Calu3 (cell line): ENCODE measurements at places on chromosomes 2 and 18. TPM values are rescaled to one million over a fixed set of nuclear protein-coding genes. Genes with fewer than 3 reads are reported as not detected.

- no peak for DNase-seq
These were observed 415.3 kb downstream of the HRH4 start for GRCh38 chr18:24875777-24876176.

DNA sequence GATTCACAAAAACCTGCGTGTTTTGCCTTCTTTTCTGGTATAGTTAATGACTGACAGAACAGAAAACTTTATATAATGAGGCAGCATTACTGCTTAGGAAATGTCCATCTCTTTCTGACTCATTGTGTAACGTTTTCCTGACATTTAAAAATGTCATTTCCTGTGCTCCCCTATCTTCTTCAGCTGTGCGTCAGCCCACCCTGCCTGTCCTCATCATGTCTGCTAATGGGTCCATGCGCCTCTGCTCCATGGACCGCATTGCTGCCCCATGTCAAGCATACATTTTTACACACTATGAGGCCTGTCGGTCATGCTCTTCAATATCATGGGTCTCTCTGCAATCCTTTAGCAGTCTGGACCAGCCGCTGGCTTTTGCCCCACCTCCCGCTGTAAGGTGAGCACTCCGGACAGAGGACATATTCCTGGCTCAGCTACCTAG is 234.3 kb downstream of the CDCA7 start:
- DNase-seq = peak; percentile 8

GRCh38 chr2:178482437-178482836 is 2.2 kb downstream of the PLEKHA3 start:
- no peak for DNase-seq

DNA sequence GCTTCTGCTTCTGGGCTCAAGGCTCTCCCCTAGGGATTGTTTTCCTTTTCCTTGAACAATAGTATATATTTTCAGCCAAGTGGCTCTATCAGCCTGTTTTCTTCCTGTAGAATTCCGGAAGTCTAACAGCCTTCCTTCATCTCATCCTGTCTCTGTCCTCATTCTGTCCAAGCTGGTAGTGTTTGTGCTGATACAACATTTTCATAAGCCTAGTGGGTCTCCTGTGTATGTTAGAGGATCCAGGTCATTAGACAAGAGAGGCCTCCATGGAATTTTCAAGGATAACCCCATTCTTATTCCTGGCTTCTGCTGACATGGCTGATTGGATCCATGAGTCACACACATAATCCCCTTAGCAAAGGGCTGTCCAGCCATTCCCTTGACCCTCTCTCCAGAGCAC is 467.6 kb downstream of the PTPRM start:
- DNase-seq = no peak

- no peak for DNase-seq
These were observed 45.7 kb downstream of the IMPA2 start for GRCh38 chr18:12027046-12027445.

- DNase-seq = no peak
These were observed 31.3 kb downstream of the HS1BP3 start for GRCh38 chr2:20619624-20620024.

DNA sequence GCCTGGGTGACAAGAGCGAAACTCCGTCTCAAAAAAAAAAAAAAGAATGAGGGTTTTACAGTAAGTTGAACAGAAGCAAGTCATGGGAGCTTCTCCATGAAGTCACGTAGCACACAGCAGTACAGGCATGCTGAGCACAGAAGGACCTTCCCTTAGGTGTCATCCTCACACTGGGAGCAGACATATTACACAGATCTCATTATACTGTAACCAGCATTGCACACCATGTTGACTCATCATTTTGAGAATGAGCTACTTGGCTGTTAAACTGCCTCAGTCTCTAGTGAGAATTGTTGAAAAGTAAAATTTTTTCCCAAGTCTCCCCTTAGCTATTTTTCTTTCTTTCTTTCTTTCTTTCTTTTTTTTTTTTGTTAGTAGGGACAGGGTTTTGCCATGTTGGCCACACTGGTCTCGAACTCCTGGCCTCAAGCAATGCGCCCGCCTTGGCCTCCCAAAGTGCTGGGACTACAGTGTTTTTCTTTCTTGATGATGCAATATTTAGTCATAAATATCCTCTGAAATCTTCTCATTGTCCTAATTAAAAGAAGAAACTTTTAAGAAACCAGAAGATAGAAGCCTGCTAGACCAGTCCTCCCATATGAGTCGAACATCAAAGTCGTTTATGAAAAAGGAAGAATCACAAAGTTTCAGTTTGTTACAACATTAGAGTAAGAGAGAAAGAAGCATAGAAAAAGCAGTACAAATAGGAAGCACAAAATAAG is 37.9 kb upstream of the PPP1CB start:
- no peak for DNase-seq

DNA sequence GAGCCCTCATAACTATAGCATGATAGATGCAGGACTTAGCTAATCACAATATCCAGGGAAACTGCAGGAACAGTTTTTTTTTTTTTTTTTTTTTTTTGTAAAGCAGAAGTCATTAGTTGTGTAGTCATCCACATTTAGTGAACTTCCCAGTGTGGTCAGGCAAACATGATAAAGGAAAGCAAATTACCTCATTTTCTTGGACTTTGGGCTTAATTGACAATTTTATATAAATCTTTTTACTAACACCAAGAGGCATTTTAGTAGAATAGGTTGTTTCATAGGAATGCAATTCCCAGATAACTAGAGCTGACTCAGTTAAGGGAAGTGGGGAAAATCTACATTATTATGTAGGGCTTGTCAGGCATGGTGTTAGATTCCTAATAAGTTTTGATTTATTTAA is 142.7 kb upstream of the GCFC2 start:
- DNase-seq = no peak

GRCh38 chr2:203533676-203534591 is 1.2 kb downstream of the RAPH1 start:
- DNase-seq = no peak

- no peak for DNase-seq
These were observed 27.4 kb upstream of the MRO start for GRCh38 chr18:50847192-50847591.

GRCh38 chr2:61536180-61536571 is 2.0 kb downstream of the XPO1 start:
- no peak for DNase-seq

DNA sequence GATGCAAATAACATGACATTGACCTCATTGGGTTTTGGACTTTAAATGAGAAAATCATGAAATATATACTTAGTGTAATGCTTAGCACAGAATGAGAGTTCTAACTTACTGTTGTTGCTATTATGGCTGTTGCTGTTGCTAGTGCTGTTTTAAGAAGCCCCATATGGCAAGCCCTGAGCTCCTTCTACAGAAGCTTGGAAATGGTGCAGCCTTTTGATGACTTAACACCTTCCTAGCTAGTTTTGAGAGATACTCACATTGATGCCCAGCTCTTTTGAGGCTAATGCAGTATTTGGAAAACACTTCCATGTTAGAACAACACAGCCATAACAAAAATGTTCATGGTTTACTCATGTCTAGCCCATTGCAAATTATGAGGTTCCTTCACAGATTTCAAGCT is 30.9 kb downstream of the OSR1 start:
- no peak for DNase-seq

Gene LAMA1
- not detected in 2 replicates for total RNA-seq

Gene EGR4
- total RNA-seq = 0.68 and 0.81 TPM in 2 replicates

Gene MDH1B
- total RNA-seq = 0.94 and 1.9 TPM in 2 replicates

Gene NPC1
- 82.6 and 84.7 TPM in 2 replicates for total RNA-seq

Gene CFAP65
- 0.68 and 1.3 TPM in 2 replicates for total RNA-seq

Gene RNF144A
- 13.7 and 15.4 TPM in 2 replicates for total RNA-seq

Gene PLCL1
- 0.07 TPM in 1 of 2 replicates, not detected in the other for total RNA-seq
